ENCODE measurements at places on chromosomes 1 and 21.

DNA sequence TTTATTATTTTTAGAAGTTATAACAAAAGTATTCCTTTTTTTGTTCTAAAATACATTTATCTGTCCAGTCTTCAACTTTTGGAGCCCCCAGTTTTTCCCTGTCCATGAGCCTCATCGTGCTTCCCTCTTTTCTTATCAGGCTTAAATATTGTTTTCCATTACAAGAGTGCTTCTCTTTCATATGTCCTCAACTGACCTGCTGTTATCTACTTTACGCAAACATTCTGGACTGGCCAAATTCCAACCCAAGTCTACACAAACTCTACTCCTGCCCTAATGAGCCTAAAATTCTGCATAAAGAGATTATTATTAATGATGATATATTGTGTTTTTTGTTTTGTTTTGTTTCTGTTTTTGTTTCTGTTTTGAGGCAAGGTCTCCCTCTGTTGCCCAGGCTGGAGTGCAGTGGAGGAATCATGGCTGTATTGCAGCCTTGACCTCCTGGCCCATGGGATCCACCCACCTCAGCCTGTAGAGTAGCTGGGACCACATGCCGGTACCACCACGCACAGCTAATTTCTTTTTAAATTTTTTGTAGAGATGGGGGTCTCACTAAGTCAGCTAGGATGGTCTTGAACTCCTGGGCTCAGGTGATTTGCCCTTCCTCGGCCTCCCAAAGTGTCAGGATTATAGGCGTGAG lies 318.8 kb upstream of the NEGR1 start:
- H3K27ac ChIP-seq = no peak overlapping the region
- no peak overlapping the region for H3K4me3 ChIP-seq
- no peaks in the 10 kb centered on the region for H3K4me1 ChIP-seq
- no peak for DNase-seq

DNA sequence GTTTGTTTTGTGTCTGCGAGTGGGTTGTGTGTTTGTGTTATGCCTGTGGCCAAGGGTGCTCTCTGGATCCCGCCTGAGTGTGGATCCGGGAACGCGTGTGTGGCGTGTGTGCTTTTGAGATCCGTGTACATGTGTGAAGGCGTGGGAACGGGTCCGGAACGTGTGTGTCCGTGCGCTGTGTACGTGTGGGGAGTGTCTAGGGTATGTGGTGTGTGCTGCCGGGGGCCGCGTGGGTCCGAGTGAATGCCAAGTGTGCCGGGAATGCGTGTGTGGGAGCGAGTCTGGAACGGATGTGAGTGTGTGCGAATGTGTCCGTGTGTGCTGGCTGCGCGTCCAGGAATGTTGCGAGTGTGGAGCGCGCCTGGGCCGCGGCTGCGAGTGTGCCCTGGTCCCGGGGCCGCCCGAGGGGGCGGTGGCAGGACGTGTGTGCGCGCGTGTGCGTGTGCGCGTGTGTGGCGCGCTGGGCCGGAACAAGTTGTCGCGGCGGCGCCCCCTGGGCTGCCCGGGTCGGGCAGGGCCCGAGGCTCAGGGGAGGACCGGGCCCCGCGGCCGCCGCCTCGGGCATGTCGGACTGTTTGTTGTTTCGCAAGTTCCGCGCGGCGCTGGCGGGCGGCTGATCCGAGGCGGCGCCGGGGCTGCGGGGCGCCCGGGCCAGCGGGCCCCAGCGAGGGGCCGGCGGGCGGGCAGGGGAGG lies 953 bp downstream of the PTPRU start:
- peak overlapping the region; percentile 7 for H3K27ac ChIP-seq
- DNase-seq = no peak
- H3K27me3 ChIP-seq = peaks cover 57% of the 10 kb centered on the region
- H3K4me1 ChIP-seq = peaks cover 13% of the 10 kb centered on the region
- H3K36me3 ChIP-seq = peaks cover 1% of the 10 kb centered on the region

DNA sequence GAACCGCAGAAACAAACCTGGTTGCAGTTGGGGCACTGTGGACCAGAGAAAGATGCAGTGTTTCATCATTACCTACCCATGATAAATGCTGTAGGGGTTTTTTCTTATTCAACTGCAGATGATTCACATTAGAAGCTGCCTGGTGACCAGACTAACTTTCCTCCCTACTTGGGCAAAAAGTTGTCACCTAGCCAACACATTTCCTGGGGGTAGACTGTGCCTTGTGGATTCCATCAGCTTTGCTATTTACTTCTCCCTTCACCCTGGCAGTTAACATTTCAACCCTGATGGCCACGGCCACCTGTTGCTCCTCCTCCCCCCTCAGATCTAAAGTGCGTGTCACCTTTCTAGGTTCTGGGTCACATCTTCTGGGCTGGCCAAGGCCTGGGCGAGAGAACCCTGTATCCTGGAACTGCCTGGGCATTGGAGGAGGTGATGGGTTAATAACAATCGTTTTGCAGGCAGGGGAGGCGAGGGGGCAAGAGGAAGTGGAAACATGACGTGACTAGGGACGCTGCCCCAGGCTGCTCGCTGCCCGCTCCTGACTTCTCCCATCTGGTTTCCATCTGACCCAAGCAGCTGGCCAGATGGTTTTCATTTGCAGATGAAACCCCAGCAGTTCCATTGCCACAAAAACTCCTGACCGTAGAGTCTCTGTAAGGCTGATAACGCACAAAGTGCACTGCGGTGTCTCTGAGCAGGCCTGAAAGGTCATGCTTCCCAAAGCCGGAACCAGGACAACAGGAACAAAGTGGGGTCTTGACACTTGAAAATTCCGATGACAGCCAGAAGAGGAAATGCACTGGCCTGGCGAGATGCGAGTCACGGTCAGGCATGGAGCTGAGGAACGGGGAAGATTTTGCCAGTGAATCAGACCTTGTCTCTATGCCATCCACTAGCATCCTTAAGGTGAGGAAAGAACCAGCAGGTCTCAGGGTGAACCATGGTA lies 36.6 kb downstream of the CAPZB start:
- peaks cover 84% of the 10 kb centered on the region for H3K4me1 ChIP-seq
- peaks cover 23% of the 10 kb centered on the region for H3K36me3 ChIP-seq
- H3K27me3 ChIP-seq = no peaks in the 10 kb centered on the region
- peak overlapping the region; percentile 24 for H3K4me3 ChIP-seq

- peaks cover 4% of the 10 kb centered on the region for H3K36me3 ChIP-seq
- no peak overlapping the region for H3K4me3 ChIP-seq
- peaks cover 10% of the 10 kb centered on the region for H3K4me1 ChIP-seq
- no peak overlapping the region for H3K27ac ChIP-seq
Measured at GRCh38 chr1:212555426-212555825, 53.1 kb upstream of the ATF3 start.

GRCh38 chr1:212030936-212031528 lies 4.3 kb downstream of the INTS7 start:
- peaks cover 46% of the 10 kb centered on the region for H3K4me1 ChIP-seq
- peaks cover 3% of the 10 kb centered on the region for H3K27me3 ChIP-seq
- H3K27ac ChIP-seq = no peak overlapping the region
- peaks cover 25% of the 10 kb centered on the region for H3K36me3 ChIP-seq
- no peak overlapping the region for H3K4me3 ChIP-seq

- no peaks in the 10 kb centered on the region for H3K36me3 ChIP-seq
- DNase-seq = no peak
- H3K27me3 ChIP-seq = no peaks in the 10 kb centered on the region
- no peaks in the 10 kb centered on the region for H3K4me1 ChIP-seq
- H3K27ac ChIP-seq = no peak overlapping the region
Measured at GRCh38 chr1:164369698-164370365, 189.2 kb upstream of the PBX1 start.

DNA sequence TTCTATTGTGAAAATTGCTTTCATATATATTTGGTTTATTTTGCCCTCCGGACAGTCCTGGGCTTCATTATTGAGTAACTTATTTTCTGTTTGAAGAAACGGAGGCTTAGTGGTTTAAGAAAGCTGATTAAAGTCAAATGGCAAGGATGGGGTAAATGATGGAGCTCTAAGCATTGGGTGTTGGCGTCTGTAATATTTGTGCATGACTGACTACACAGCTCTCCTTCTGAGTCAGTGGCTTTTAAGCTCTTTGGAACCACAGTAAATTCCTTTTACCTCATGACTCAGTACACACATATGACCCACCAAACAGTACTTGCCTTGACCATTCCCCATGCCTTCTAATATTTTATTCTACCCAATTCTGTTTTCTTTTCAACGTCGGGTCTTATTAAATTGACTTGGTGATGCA lies 21.0 kb downstream of the B3GALT5 start:
- H3K4me1 ChIP-seq = no peaks in the 10 kb centered on the region
- H3K36me3 ChIP-seq = no peaks in the 10 kb centered on the region
- no peak overlapping the region for H3K27ac ChIP-seq
- no peak overlapping the region for H3K4me3 ChIP-seq
- H3K27me3 ChIP-seq = no peaks in the 10 kb centered on the region

DNA sequence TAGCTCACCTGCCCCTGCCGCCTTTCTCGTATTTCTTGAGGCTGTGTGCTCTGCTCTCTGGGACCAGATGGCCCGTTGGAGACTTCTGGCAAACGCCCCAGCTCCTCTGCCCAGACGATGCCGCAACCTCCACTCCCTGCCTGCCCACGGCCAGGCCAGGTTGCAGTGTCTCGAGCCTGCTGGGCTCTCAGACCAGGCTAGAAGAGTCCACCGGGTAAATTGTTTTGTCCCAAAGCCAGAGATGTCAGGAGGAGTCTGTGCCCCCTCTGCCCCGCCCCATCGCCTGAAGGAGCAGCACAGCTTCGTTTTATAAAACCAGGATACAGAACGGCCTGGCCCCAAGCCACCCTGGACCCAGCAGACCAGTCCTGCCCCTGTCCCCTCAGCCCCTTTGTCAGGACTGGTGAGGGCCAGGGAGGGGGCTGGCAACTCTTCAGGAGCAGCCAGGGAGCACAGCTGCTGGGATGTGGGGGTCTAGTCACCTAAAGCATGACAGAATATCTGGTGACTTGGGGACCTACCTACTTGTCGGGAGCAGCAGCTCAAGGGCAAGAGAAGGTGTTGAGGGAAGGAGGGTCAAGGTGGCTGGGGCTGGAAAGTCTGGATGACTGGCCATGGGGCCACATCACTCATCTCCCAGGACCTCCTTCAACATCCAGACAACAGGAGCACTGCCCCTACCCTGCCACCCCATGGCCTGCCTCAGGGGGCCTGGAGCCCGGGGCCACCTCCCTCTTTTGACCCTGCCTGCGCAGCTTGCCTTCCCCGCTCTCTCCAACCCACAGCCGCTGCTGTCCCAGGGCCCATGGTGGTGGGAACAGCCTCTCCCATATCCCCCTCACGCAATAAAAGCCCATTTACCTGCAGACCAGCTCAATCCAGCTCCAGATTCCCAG lies 33.9 kb upstream of the LBR start:
- no peaks in the 10 kb centered on the region for H3K27me3 ChIP-seq
- peaks cover 58% of the 10 kb centered on the region for H3K4me1 ChIP-seq
- peak overlapping the region; percentile 52 for H3K27ac ChIP-seq
- H3K4me3 ChIP-seq = no peak overlapping the region

DNA sequence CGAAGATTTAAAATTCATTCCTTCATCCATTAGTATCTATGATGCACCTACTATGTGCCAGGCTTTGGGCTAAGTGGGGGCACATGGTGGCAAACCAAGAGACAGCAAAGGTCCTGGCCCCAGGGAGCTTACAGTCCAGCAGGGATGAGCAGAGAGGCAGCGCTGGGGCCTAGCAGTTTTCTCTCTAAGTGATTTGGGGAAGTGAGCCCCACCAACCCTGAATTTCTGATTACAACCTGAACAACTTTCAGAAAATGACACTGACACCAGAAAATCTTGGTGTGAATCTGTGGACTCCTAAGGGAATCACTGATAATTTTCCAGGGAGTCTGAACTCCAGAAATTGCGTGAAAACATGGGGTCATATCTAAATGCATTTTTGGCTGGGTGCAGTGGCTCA lies 111.5 kb downstream of the CAPN8 start:
- H3K27ac ChIP-seq = no peak overlapping the region
- H3K27me3 ChIP-seq = peaks cover 9% of the 10 kb centered on the region
- no peaks in the 10 kb centered on the region for H3K4me1 ChIP-seq
- DNase-seq = no peak
- H3K4me3 ChIP-seq = no peak overlapping the region

DNA sequence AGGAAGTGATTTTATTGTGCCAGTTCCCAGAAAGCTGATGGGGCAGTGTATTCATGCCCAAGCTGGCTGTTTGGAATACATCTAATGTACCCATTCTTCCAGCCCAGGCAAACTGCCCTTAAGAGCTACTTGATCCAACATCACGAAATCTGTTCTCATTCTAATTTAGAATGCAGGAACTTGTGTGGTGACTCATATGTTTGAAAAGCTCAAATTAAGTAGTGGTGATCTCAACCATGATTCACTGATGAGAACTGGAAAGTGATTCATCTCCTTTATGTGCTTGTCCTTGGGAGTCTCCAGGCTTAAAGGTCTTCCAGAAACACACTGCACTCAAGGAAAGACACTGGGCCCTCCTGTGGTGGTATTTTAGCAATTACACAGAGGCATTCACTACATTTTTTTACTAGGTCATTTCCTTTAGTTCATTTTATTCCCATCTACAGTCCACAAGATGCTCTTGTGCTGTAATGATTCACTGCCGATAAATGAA lies 65.4 kb downstream of the RPE65 start:
- no peak overlapping the region for H3K27ac ChIP-seq
- H3K4me1 ChIP-seq = no peaks in the 10 kb centered on the region
- no peaks in the 10 kb centered on the region for H3K27me3 ChIP-seq
- no peak for DNase-seq
- H3K36me3 ChIP-seq = no peaks in the 10 kb centered on the region

DNA sequence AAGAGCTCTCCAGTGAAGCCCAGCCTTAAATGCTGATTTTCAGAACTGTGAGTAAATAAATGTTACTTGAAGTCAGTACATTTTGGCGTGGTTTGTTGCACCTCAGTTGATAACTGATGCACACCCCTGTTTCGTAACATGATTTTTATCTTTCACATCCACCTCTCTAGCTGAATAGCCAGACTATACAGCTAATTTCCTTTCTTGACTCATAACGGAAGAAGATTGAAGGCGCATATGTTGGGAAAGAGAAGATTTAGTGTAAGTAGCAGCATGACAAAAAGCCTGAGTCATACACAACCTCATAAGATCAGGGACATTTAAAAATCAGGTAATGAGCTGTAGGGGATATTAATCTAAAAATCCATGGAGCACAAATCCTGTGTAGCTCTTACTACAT lies 716.2 kb upstream of the ZP4 start:
- H3K4me1 ChIP-seq = peaks cover 11% of the 10 kb centered on the region
- no peak overlapping the region for H3K4me3 ChIP-seq
- H3K36me3 ChIP-seq = no peaks in the 10 kb centered on the region
- H3K27ac ChIP-seq = no peak overlapping the region
- H3K27me3 ChIP-seq = no peaks in the 10 kb centered on the region

Data from activated T-helper 1 cell treated with anti-CD3 and anti-CD28 coated beads, Interleukin-12 subunit alpha, Interleukin-12 subunit beta, Interleukin-2, Interleukin-4 antibody, amounts not matched to agents 30 ng/mL and 10 ng/mL and 1 ng/mL, durations not matched to agents 14 hours and 24 hours and 36 hours (primary cell).